Keratinocyte (primary cell): ENCODE measurements at places on chromosomes 12 and 14. TPM values are rescaled to one million over a fixed set of nuclear protein-coding genes. Genes with fewer than 3 reads are reported as not detected.

Gene PPP4R4
- 8.1 to 9.0 TPM (median 8.9 TPM) in 3 replicates for polyA plus RNA-seq

Gene NUBPL
- polyA plus RNA-seq: 10.7 to 18.8 TPM (median 11.1 TPM) in 3 replicates

Gene ST8SIA1
- 0.46 to 0.75 TPM (median 0.50 TPM) in 3 replicates for polyA plus RNA-seq

Gene RNASE8
- not detected in 3 replicates for polyA plus RNA-seq

Gene KLRC4
- polyA plus RNA-seq: not detected in 3 replicates

Gene SLC17A8
- not detected in 3 replicates for polyA plus RNA-seq

Gene CELA1
- not detected in 3 replicates for polyA plus RNA-seq

Gene CLEC4A
- polyA plus RNA-seq: 0.28 to 0.56 TPM (median 0.31 TPM) in 3 replicates

Gene ABCC9
- under 0.01 to 0.01 TPM in 2 of 3 replicates, not detected in the other for polyA plus RNA-seq

Gene OTOGL
- 0.01 to 0.08 TPM (median 0.01 TPM) in 3 replicates for polyA plus RNA-seq

Gene TBX5
- polyA plus RNA-seq: not detected in 3 replicates

Gene VRK1
- 8.6 to 27.1 TPM (median 18.6 TPM) in 3 replicates for polyA plus RNA-seq

Gene OVCH1
- polyA plus RNA-seq: 0.04 to 0.08 TPM in 2 of 3 replicates, not detected in the other

Gene SEC23A
- 61.4 to 79.6 TPM (median 69.0 TPM) in 3 replicates for polyA plus RNA-seq

Gene SAMD15
- 0.23 to 0.77 TPM (median 0.46 TPM) in 3 replicates for polyA plus RNA-seq

Gene GUCY2C
- 0.03 to 0.06 TPM (median 0.03 TPM) in 3 replicates for polyA plus RNA-seq

Gene GPR84
- 0.08 to 0.17 TPM (median 0.12 TPM) in 3 replicates for polyA plus RNA-seq

Gene SLC25A47
- not detected in 3 replicates for polyA plus RNA-seq

Gene KRT75
- polyA plus RNA-seq: 59.4 to 151 TPM (median 60.5 TPM) in 3 replicates

Gene LRTM2
- polyA plus RNA-seq: not detected in 3 replicates

Gene IAPP
- not detected in 3 replicates for polyA plus RNA-seq

Gene OR4E2
- polyA plus RNA-seq: not detected in 3 replicates

Gene MEG3
- 2.7 to 6.2 TPM (median 5.6 TPM) in 3 replicates for polyA plus RNA-seq

Gene NOXRED1
- polyA plus RNA-seq: 0.15 to 0.66 TPM (median 0.33 TPM) in 3 replicates

Gene ANKRD33
- polyA plus RNA-seq: not detected in 3 replicates

Gene PMEL
- 1.3 to 2.1 TPM (median 1.4 TPM) in 3 replicates for polyA plus RNA-seq

Gene RNF212B
- not detected in 3 replicates for polyA plus RNA-seq

Gene RPL10L
- polyA plus RNA-seq: not detected in 3 replicates

Gene CHMP4A
- polyA plus RNA-seq: 48.0 to 86.6 TPM (median 54.5 TPM) in 3 replicates

Gene OR6C2
- not detected in 3 replicates for polyA plus RNA-seq

Gene MAP1LC3B2
- polyA plus RNA-seq: 2.7 to 6.0 TPM (median 4.3 TPM) in 3 replicates

Gene PPP1R3E
- 1.6 to 2.5 TPM (median 1.9 TPM) in 3 replicates for polyA plus RNA-seq

Gene LTBP2
- 23.9 to 40.7 TPM (median 26.6 TPM) in 3 replicates for polyA plus RNA-seq

Gene EPS8
- 2.0 to 4.0 TPM (median 2.7 TPM) in 3 replicates for polyA plus RNA-seq

Gene PPFIBP1
- polyA plus RNA-seq: 53.6 to 83.5 TPM (median 62.0 TPM) in 3 replicates

Gene TMEM63C
- polyA plus RNA-seq: 0.61 to 1.5 TPM (median 0.66 TPM) in 3 replicates

Gene KRT83
- not detected in 3 replicates for polyA plus RNA-seq

Gene SLC6A12
- polyA plus RNA-seq: 0.32 TPM in 1 of 3 replicates, not detected in the others

Gene SLC35F4
- polyA plus RNA-seq: 0.08 TPM in 1 of 3 replicates, not detected in the others

Gene SLC2A13
- polyA plus RNA-seq: 0.70 to 1.1 TPM (median 0.93 TPM) in 3 replicates

Gene GPR65
- not detected in 3 replicates for polyA plus RNA-seq

Gene FOXG1
- polyA plus RNA-seq: not detected in 3 replicates

Gene NGB
- not detected in 3 replicates for polyA plus RNA-seq

Gene DLGAP5
- 1.3 to 15.3 TPM (median 9.1 TPM) in 3 replicates for polyA plus RNA-seq

Gene NID2
- polyA plus RNA-seq: 1.7 to 4.5 TPM (median 2.0 TPM) in 3 replicates

Gene CAPS2
- 1.5 to 2.2 TPM (median 2.0 TPM) in 3 replicates for polyA plus RNA-seq

Gene SPX
- 0.07 to 0.12 TPM (median 0.12 TPM) in 3 replicates for polyA plus RNA-seq

Gene TRIM9
- 0.03 to 0.09 TPM (median 0.04 TPM) in 3 replicates for polyA plus RNA-seq

Gene DHH
- not detected in 3 replicates for polyA plus RNA-seq

Gene FGF23
- polyA plus RNA-seq: not detected in 3 replicates

Gene MSI1
- polyA plus RNA-seq: not detected in 3 replicates
